ENCODE measurements at places on chromosomes 6 and 20.

DNA sequence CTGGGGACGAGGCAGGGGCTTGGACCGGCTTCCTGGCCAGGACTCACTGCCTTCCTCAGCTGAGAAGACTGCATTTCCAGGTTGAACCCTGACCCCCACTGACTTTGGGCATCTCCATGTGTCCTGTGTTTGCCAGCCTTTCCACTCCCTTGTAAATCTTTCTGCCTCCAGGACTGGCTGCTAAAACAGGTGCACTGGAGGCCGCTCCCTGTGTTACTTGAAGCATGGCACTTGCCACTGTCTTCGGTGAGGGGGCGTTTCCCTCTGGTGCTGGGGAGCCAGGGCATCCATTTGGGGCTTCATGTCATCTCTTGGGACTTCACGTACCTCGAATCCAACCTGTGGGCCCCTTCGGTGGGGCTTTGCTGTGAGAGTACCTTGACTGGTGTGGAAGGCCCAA is 6.7 kb upstream of the RBM38 start:
- no peak for DNase-seq

GRCh38 chr6:114068771-114069170 is 97.8 kb upstream of the HDAC2 start:
- no peak for DNase-seq

GRCh38 chr20:35104685-35105295 is 12.2 kb upstream of the TRPC4AP start:
- no peak for DNase-seq

DNA sequence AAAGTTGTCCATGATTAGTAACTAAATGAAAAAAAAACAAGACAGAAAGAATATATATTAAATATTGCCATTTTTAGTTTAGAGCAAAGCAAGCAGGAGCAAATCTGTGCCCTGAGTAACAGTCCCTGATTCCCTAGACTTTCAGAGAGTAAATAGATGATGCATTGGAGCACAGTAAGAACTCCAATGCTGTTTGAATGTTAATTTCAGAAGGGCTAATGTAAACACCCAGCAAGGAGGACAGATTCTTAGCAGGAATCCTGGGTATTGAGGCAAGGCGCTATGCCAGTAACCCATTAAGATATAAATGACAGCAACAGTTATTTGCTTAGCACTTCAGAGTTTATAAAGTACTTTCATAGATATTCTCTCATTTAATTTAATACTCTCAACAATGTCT is 15.6 kb upstream of the NRSN1 start:
- no peak for DNase-seq

GRCh38 chr20:17969884-17970409 is 1.1 kb downstream of the MGME1 start:
- DNase-seq: peak; percentile 63

GRCh38 chr20:20778676-20779075 is 66.2 kb upstream of the RALGAPA2 start:
- DNase-seq: no peak

DNA sequence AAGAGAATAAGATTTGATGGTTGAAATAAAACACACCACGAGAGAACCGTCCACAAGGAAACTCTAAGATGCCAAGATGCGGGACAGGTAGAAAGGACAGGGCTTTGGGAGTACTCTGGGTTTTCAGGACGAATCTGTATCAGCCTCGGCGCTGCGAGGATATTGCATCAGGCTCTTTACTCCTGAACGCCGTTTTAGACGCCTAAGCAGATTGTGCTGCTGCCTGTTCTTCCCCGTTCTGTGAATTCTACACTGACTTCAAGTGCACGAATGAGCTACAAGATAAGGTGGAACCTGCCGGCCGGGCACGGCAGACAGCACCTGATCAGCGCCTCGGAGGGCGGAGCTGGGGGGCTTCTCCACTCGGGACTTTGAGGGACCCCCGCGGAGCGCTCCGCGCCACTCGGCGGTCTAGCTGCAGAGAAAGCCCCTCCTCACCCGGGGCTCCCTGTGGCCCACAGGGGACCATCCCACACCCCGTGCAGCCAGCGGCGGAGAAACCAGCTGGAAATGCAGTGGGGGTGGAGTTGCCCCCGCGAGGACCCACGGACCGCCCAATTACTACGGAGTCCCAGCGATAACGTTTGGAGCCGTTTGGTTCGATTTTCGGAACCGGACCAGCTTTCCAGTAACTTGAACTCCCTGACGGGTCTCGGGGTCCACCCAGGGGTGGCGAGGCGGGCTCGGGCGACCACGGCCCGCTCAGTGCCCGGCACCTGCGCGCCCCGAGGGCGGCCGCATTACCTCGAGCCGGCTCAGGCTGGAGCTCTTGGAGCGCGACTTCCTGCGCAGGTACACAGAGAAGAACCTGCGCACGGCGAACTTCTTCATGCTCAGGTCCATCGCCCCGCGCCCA is 646 bp downstream of the RPS6KA2 start:
- DNase-seq: no peak

DNA sequence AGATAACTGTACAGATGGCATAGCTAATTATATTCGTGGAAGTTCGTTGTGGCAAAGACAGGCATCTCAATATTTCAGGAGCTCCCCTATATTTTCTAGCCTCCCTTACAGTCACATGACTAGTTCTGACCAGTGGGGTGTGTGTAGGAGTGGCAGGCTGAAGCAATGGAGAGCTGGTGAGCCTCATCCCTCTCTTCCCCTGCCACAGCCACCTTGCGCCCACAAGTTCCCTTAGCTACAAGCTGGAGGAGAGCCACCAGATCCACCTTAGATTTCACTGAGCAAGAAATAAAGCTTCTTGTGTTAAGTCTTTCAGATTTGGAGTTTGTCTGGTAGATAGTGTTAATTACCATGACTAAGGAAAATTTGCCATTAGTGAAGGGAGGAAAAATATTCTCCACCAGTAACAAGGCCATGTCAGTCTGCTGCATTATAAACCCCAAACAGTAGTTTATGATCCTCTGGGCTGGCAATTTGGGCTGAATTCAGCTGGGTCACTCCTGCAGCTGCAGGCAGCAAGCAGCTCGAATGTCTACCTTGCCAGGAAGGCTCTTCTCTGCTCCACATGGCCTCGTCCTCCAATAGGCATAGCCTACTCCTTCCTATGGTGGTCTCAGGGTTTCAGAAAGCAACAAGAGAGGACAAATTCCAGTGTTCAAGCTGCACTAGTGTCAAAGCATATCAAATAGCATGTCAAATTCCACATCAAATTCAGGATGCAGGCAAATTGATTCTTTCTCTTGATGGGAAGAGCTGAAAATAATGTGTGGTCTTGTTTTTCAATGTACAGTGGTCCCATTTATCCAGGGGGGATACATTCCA is 7.4 kb upstream of the RBCK1 start:
- no peak for DNase-seq

- DNase-seq: no peak
Observed at GRCh38 chr6:146915671-146916127, 288.5 kb upstream of the STXBP5 start.

DNA sequence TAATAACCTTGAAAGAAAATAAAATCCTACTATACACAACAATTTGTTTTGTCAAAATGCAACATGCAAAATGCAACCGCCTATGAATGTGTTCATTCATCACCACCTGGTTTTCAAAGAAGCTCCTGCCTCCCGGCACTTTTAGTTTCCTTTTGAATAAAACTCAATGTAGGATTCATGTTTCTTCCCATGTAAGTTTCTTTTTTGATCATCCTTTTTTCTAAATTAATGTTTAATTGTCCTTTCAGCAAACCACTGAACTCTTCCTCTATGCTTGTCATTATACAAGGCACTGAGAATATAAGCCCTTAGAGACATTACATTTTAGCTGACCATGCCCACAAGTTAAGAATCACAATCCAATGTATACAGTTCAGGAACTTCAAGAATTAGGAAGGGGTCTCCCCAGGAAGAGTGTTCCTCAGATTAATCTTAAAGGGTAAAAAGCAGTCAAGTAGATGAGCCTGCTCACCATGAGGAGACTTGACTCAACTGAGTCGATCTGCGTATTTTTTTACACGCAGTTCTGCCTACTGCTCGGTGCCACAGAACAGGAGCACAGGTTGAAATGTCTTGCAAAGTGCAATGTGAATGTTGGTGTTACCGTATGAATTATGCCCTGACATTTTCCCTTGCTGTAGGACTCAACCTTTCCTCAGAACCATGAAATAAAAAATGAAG is 7.2 kb upstream of the THEMIS start:
- no peak for DNase-seq

- no peak for DNase-seq
Observed at GRCh38 chr6:1378065-1379016, 11.0 kb upstream of the FOXF2 start.

DNA sequence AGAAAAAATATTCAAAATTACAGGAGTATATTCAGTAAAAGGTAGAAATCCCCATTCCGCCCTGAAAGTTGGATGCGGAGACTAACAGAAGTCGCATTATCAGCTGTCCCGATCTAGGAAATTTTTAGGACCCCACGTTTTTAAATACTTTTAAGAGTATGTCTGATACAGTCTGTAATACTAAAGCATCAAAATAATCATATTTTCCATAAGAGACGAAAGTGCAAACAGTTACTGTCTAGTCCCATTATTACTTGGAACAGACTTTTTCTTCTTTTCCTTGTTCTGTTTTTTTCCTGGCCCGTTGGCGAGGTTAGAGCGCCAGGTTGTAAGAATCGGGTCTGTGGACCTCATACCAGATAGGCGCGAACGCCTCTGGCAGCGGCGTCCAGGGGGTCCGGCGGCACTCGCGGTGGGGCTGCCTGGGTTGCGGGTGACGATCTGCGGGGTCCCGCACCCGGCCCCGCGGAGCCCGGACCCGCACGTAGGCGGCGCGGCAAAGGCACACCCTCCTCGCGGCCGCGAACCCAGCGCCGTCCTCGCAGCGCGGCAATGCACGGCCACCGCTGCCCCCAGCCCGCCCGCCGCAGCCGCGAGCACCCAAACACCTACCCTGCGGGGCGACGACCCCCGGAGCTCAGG is 460 bp downstream of the PLAGL1 start:
- DNase-seq: no peak

DNA sequence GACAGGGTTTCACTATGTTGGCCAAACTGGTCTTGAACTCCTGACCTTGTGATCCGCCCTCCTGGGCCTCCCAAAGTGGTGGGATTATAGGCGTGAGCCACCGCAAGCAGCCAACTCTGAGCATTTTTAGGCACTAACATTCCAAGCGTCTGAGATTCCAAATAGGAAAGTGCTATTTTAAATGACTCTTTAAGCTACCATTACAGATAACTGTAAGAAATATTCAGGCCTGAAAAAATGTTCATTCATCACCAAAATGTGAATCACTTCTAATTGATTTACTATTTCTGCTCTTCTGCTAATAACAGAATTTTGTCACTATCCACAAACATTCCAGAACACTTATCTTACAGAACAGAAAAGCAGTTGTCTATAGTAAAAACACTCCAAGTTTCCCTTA is 106.5 kb downstream of the BACH2 start:
- no peak for DNase-seq

DNA sequence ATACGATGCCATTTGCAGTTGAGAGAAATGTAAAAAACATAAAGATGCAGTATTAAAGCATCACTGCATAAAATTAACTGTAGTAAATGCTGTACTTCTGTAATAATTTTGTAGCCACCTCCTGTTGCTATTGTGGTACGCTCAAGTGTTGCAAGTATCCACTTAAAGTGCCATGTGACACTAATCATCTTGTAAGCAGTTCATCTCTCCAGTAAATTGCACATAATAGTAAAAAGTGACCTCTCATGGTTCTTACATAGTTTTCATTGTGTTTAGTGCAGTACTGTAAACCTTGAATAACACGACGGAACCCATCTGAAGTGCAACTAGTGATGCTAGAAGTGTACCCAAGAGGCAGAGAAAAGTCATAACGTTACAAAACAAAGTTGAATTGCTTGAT is 190.1 kb upstream of the VGLL2 start:
- DNase-seq: no peak

DNA sequence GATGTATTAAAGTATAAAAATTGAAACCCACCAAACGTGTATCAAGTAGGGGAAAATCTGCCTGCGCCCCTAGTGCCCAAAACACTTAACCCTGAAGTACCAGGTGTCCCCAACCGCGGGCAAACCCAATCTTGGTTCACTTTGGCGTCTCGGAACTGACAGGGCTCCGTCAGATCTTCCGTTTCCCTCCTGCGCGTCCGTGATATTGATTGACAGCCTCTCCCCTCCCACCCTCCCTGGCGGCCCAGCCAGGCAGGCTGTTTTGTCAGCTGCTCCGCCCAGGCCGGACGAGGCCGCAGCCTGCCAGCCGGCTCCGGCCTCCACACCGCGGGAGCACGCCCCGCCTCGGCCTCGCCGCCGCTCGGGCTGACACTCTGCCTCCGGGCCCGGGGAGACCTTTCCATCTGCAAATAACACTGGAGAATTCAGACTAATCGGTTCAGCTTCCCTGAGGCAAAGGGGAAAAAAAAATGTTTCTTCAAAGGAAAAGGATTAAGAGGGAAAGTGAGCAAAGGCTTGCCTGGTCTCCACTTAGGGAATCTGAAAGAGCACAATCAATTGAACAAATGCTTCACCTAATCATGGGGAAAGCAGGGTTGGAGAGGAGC is 234.9 kb upstream of the MCHR2 start:
- DNase-seq: peak; percentile 76

DNA sequence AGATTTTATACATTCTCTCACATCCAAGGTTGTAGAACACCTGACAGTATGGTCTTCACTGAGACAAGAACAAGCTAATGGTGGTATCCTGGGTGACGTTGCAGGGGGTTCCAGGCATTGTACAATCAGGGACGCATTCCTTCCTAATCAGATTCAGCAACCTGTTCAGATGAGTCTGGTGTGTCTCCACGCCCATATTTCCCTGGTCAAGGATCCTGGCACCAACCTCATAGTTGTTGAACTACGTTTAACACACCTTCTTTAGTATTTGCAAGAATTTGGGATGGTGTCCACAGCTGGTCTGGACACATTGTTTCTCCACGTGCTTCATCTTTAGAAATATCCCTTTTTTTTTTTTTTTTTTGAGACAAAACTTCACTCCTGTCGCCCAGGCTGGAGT is 161.0 kb upstream of the CDYL start:
- DNase-seq: no peak

DNA sequence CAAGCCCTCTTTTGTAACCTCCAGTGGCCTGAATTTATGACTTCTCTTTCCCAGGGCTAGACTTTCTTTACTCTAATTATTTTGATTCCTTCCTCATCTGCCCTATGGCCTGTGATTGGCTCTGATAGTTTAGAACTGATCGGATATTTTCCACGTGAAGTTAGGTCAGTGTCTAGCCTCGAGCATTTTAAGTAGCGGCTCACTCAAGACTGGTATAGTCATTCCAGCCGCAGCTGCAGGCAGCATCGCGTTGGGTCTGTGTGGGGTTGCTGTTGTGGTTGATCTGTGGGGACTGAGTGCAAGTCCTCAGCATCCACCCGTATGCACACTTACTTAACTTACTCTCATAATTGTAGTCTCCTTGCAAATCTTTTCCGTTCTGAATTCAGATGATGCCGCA is 105.7 kb downstream of the SMOC2 start:
- no peak for DNase-seq

- DNase-seq: peak; percentile 33
Observed at GRCh38 chr6:15399641-15400470, 154.0 kb downstream of the JARID2 start.

- peak; percentile 63 for DNase-seq
Observed at GRCh38 chr6:42279144-42279781, 61.6 kb upstream of the MRPS10 start.
